GM12891 (cell line): ENCODE measurements at places on chromosomes 12 and 14.
A peak's percentile ranks its signal among the peaks of the same experiment; 100 is the strongest.

DNA sequence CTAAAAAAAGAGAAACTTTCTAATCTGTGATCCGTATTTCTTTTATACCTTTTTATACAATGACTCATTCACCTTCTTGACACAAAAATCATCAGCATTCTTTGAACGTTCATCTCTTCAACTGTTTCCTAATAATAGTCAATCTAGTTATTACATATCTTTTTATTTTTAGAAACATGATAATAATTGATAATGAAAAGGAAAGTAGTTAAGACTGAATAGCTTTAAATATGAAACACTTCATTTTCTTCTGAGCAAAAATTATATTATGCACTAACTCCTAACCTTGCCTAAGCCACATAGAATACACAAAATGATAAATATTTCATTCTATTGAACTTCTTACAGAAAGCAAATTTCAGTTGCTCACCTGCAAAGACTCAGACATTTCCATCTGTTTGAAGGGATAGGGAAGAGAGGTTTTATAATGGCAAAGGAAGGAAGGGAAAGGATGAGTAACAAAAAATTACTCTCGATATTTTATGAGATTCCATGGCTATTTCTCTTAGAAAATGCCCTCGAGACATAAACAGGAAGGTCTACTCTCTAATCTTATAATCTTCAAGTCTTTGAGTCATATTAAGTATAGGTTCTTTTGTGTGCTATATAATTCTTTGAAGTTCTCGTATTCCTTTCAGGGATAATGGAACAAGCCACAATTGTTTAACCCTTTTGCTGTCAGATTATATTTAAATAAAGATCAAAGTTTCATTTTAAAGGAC, 7.5 kb upstream of the KLHL42 start:
- no peak for DNase-seq

DNA sequence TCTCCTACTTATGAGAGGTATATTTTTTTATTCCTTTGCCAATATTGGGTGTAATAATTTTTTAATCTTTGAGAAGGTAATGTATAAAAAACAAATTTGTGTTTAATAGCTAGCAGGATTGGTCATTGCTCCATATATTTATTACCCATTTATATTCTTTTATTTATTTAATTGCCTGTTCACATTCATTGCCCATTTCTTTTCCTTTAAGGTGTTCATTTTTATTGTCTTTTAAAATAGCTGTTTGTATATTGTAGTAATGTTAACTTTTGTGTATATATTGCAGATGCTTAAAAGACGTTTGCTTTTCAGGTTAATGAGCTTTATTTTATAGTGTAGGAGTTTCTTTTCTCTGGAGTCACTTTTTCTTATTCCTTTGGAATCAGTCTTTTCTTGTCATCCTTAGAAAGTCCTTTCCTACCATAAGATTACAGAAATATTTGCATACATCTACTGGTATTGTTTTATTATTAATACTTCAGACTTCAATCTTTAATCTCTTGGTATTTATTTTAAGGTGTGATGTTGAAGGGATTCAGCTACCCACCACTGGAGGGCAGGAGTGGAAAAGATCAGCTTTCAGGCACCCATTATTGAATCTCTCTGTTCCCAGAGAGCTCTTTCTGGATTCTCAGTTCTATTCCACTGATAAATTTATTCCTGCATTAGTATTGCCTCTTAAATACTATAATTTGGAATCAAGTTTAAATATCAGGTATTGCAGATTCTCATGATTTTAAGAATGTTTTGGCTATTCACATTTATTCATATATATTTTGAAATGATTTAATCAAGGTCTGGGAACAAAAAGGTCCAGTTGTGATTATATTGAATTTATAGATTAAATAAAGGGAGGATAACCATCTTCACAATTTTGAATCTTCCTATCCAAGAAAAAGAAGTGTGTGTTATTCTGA, 17.3 kb downstream of the PPM1A start:
- no peak for DNase-seq

DNA sequence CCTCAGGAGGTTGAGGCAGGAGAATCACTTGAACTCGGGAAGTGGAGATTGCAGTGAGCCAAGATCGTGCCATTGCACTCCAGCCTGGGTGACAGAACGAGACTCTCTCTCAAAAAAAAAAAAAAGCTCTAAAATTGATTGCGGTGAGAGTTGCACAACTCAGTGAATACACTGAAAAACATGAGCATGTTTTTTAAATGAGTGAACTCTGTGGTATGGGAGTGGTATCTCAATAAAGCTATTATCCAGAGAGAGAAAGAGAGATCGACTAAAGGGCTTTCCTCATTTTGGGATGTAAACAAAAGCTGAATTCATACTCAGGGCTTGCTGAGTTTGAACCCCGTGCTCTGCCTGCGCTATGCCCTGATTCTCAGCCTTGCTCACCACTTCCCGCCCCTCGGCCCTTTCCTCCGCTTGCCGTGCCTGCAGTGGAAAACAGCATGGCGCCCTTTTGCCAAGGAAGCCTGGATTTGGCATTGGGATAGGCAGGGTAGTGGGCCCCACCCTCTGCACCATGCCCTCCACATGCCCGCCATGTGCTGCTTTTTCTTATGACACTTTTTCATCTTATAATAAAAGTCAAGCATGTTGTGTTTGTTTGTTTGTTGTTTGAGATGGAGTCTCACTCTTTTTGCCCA, 102.5 kb downstream of the LGMN start:
- no peak for DNase-seq

DNA sequence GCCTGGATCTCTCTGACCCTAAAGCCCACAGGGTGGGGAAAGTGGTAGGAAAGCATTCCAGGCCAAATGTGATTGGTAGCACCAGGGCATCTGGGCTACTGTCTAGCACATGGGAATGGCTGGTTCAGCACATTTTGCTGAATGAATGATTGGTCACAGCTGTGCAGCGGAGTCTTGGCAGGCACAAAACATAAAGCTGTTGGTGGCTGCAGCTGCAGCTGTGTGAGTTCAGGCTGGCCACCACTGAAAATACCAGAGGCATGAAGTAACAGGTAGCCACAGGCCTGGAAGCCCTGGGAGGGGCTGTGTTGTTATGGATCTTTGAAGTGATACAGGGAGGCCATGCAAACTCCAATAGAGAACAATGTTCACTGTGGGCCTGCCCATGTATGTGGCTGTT, 72.7 kb downstream of the MYRFL start:
- no peak for DNase-seq

GRCh38 chr12:54373649-54374561, 9.6 kb upstream of the GPR84 start:
- DNase-seq: no peak

DNA sequence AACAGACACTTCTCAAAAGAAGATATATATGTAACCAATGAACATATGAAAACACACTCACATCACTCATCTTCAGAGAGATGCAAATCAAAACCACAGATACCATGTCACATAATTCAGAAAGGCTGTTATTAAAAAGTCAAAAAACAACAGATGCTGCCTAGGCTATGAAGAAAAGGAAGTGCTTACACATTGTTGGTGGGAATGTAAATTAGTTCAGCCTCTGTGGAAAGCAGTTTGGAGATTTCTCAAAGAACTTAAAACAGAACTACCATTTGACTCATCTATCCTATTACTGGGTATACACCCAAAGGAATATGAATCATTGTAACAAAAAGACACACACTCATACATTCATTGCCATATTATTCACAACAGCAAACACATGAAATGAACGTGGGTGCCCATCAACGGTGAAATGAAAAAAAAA, 35.1 kb downstream of the EIF2S3B start:
- no peak for DNase-seq

- no peak for DNase-seq
Measured at GRCh38 chr12:90679674-90680073, 275.3 kb downstream of the CCER1 start.

DNA sequence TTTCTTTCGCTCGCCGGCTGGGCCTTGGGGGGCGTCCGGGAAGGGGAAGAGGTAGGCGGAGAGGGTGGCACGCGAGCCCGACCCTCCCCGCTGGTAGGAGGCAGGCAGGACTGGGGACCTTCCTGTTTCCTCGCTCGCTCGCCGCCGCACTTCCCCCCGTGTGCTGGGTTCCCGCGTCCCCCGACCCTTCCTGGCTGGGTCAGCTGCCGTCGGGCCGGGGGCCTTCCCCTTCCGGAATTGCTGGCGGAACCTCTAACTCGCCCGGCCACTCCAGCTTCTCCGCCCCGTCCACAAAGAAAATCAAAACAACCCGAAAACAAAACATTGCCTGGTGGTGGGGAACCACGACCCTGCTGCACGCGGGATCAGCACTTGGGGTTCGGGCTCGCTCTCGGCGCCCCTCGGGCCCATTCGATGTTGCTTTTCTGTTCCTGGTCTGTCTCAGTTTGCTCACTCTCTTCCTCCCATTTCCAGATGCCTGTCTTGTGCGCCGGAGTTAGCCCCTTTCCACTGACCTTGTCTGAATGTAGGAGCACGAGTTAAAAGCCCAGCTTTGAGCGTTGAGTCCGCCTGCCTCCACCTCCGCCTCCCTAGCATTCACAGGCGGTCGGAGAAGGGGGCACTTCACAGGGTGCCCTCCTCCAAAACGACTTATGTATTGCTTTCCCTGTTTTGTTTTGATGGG, 581 bp downstream of the PAPOLA start:
- peak; percentile 52 for DNase-seq

DNA sequence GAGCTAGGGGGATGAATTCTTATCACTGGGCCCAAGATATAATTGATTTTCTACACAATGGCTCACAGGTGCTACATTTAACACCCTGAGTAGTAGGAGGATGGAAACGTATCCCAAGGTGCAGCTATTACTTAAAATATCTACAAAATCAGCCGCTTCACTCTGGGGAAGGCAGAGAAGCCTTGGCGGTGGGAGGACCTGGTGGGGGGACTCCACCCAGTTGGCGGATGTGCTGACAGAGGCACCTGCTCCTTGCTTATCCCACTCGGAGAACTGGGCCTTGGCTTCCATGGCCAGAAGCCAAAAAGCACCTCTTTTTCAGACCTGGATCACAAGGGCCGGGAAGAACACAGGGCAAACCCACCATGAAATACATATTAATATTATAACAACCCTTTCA, 106.3 kb downstream of the OTX2 start:
- DNase-seq: no peak

DNA sequence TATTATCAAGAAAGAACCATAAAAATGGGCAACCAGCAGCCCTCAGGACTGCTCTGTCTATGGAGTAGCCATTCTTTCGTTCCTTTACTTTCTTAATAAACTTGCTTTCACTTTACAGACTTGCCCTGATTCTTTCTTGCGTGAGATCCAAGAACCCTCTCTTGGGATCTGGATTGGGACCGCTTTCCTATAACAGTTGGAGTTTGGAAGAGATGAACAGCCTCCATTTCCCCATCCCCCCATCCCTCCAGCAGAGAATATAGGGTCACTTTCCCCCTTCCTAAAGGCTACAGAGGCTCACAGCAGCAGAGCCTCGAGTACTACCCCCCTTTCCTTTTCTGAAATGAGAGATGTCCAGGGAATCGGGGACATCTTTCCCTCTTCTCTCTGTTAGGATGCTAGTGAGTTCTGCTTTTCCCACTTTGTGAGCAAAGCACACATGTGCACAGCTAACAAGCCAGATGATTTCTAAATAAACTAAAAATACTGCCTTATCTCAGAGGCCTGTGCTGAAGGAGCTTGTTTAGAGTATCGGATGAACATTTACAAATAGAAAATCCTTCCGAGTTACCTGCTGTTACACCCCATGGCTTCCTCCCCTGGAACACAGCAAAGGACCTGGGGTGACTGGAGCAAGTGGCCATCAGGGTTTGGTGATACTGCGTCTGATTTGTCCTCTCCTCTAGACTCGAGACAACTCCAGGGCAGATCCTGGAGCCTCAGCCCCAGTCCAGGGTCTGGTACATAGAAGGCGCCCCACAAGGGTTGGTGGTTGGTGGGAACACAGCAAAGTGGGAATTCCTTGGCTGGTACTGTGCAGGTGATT, 144.2 kb downstream of the SLC38A6 start:
- no peak for DNase-seq

GRCh38 chr12:113136128-113136989, 798 bp upstream of the RASAL1 start:
- no peak for DNase-seq
